GM12878 (cell line): ENCODE measurements at places on chromosomes 4 and X. TPM values are rescaled to one million over a fixed set of nuclear protein-coding genes. Genes with fewer than 3 reads are reported as not detected.

GRCh38 chrX:39163581-39164126, 362.4 kb downstream of the MID1IP1 start:
- no peak for DNase-seq

DNA sequence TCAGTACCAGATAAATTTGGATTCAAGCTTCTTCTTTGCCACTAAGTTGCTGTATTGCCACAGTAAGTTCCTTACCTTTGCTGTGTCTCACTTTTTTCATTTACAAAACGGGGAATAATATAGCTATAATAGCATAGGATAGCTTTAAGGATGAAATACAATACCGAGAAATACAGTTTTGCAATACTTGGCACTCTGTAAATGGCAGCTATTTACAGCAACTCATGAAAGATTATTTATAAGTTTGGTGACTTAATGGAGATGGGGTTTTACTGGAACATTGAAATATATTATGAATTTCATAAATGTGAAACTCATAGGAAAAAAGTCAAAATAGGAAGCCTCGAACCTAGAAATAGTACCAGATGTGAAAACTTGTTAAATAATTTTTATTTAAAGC, 27.6 kb downstream of the ANXA10 start:
- DNase-seq: no peak

The PTPN13 gene
- total RNA-seq: 58.9 and 61.2 TPM in 2 replicates

DNA sequence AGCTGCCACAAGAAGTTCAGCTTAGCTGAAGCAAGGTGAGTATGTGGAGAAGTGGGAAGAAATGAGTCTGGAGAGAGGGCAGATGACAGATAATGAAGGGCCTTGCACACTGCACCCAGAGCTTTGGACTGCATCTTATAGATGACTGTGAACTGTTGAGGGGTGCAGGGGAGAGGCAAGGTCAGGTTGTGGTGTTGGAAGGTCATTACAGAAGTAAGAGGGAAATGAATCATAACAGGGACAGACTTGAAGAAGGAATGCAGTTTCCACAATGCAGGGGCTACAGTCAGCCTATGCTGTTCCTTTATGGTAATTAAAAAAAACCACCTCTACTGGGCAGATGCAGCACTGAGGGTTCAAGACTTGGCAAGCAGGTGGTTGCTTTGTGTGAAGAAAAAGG, 4.8 kb upstream of the IGFBP7 start:
- DNase-seq: no peak
